ENCODE measurements at places on chromosomes 16 and 17.

GRCh38 chr17:41907633-41908539 is 10.9 kb downstream of the ACLY start:
- no peak for DNase-seq

DNA sequence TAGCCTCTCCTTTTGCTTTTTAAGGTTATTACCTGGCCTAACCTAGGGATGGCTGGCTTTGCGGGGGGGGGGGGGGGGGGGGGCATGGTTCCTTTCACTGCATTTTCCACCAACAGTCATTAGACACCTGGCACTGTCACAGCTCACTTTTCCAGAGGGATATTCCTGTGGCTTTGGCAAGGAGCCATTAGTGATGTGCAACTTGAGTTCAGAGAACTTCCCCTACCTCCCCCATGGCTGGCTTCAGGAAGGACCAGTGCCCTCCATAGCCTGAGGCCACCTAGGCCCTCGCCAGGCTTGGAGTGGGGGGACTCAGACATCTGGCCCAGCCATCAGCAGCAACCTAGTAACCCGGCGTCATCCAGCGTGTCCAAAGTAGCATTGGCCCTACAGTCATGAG is 234.6 kb downstream of the CPPED1 start:
- no peak for DNase-seq

DNA sequence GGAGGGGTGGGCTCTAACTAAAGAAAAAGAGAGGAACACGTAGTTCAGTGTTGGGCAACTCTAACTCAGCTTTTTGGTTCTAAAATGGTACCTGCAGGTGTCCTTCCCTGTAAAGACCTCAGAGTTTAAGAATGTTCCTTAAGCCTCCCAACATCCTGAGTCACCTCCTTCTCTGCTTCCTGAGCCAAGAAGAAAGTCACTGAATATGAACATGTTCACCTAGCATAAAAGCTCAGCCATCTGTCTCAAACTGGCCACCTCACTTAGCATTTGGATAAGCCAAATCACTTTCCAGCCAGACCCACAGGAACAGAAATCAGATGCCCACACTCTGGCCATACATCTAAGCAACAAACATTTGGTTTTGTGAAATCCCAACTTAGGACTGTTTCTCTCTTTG is 3.7 kb downstream of the TMEM98 start:
- DNase-seq: no peak

DNA sequence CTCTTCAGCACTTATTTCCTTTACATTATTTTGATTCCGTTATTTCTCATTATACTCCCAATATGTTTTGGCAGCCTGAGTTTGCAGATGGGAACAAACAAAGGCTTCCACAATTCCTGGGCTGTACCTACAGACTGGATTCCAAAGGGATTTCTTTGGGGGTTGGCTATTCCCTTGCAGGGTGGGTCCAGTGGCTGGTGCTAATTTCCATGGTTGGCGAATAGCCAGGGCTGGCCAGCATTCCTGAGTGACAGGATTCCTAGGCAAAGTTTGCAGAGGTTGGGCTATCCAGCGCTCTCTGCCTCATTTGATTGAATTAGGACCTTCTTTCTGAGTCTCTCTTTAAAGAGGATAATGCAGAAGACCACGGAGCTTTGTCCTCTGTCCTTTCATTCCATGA is 207.4 kb downstream of the MAF start:
- no peak for DNase-seq

DNA sequence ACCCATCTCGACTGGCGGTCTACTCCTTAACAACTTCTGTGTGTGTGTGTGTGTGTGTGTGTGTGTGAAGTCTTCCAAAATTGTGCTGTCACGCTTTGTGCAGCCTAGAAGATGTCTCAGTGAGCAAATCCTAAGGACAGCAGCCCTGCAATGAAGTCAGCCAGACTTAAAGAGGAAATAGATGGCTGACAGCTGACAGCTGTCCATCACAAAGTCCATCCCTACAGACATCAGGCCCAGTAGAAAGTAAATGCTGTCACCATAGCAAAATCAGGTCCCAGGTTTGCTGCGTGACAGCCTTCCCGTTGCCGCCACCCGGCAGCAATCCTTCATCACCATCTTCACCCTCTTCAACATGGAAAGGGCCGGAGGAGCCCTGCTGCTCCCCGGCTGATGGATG is 416.0 kb downstream of the SOX9 start:
- no peak for DNase-seq

DNA sequence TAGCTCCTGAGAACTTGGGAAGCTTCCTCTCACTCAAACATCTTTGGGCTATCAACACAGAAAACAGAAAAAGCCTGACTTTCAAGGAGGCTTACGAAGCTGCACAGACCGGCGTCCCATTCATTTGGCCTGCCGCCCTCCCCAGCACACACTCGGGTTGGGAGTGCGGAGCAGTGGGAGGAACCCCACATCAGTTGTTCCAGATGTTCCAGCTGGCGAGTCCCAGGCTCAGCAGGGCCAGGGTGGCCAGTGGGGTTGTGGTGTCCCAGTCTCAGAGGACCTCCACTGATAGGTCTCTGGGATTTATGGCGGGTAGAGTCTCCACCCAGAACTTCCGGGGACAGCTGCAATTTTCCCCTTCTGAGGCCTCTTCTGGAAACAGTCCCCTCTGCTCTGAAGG is 43.1 kb upstream of the DLX4 start:
- DNase-seq: no peak

DNA sequence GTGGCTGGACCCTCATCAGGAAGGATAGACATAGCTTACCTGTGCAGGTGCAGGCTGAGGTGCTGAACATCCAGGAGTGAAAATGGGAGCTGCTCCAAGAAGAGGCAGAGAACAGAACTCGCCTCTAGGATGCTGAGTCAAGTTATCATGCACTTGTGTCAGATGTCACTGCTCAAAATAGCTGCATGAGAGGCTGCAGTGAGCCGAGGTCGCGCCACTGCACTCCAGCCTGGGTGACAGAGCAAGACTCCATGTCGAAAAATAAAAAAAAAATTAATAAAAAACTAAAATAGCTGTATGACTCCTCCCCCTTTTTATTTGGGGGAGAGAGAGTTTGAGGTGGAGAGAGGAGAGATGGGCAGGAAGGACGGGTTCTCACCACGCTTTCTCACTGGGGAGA is 148.8 kb downstream of the FOXL1 start:
- DNase-seq: no peak

DNA sequence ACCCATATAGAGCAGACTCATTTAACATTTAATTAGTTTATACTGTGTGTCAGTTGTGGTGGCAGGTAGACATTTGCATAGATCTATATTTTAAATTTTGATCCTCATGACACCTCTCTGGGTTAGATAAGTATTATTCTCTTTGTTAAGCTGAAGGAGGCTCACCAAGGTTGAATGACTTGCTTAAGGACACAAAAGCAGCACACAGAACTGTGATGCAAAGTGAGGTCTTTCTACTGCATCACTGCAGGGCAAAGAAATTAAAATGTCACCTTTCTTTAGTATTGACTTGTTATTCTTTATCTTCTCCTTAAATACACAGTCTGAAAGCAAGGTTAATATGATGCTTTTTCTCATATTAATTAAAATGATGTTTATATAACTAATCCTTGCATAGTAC is 8.6 kb upstream of the TOX3 start:
- no peak for DNase-seq

DNA sequence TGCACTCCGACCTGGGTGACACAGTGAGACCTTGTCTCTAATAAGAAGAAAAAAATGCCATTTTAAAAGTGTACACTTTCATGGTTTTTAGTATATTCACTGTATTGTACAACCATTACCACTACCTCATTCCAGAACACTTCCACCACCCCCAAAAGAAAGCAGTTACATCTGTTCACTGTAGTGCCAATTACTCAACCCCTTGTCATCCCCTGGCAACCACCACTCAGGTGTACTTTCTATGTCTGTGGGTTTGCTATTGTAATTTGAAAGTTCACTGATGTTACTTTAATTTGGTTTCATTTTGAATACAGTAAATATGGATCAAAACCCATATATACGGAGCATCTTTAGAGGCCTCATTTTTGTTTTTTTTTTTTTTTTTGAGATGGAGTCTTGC is 6.1 kb downstream of the ZG16 start:
- DNase-seq: no peak

- no peak for DNase-seq
These were observed 224.4 kb upstream of the CACNG5 start for GRCh38 chr17:66610361-66611133.

GRCh38 chr17:52155301-52155700 is 3.2 kb downstream of the CA10 start:
- no peak for DNase-seq

DNA sequence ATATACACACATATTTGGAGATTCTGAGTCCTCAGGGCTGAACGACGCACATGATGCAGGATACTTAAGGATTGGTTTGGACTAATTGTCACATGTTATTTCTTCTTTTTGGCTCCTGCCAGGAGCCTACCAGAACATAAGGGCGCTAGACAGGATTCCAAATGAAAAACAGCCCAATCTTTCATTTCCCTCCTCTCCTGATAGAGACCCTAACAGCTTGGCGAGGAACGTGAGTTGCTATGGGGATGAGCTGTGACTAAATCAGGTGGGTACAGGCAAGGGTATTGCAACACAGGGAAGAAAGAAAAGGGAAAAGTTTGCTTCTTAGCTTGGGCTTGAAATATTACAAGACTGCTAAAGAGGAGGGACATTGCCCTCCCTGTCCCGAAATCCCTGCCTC is 109.9 kb downstream of the AIPL1 start:
- no peak for DNase-seq

GRCh38 chr16:1794221-1794871 is 841 bp upstream of the IGFALS start:
- no peak for DNase-seq

DNA sequence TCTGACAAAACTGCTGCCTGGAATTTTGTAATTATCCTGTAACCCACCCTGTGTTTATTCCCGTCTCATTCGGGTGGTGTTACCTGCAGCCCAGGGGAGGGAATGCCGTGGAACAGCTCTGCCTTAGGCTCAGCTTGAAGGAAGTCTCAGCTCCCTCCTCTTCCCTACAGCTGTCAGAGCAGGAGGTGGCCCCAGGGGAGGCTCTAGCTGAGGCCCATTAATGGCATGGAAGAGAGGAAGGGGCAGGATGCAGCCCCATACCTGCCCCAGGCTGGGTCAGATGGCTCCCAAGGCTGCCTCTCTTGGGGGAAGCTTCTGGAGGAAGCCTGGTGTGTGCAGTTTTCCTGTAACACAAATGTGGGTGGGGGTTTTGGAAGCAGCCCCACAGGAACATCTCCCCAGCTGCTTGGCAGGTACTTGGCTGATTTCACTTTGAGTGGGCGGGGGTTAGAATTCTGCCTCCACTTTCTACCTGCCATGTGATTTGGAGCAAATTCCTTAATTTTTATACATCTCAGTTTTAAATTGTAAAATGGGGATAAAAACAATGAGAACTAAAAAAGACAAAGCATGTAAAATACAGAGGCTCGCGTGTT is 103.9 kb downstream of the MGAT5B start:
- no peak for DNase-seq

DNA sequence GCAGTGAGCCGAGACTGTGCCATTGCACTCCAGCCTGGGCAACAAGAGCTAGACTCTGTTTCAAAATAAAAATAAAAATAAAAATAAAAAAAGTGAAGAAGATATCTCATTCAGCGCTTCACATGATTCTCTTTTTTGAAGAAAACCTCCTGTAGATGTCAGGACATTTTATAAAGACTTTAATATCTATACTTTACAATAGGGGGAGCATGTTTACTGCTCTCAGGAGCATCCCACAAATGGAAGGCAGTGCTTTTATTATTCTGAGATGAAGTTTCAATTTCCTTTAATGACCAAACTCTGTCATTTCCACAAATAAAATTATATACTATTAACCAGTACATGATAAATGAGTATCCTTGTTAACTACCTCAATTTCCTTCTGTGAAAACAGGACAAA is 118.7 kb upstream of the MYOCD start:
- DNase-seq: no peak

DNA sequence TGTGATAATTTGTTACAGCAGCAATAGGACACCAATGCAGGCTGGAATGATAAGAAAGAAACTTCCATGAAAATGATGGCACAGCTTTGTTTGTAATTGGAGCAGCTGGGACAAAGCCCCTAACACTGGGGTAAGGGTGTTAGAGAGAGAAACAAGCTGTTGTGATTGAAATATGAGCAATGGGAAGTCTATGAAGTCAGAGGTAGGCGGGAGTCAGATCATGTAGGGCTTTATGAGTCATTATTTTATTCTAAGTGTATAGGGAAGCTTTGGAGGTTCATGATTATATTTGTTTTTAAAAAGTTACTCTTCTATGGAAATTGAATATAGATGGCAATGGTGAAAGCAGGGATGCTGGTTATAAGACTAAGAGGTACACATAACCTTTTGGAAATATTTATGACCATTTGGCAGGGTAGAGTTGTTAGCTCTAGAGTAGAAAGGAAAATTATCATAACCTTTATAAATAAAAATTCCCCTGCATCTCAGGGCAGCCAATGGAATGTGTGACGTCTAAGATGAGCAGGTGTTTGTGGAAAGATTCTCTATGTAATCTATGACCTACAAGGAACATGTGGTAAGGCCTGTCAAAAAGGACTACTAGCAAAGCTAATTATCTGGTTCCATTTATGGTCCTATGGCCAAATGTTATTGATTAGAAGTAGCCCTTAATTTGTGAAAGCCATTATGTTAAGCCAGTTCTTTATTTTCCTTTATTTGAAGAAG is 85.6 kb downstream of the KCNJ2 start:
- no peak for DNase-seq

DNA sequence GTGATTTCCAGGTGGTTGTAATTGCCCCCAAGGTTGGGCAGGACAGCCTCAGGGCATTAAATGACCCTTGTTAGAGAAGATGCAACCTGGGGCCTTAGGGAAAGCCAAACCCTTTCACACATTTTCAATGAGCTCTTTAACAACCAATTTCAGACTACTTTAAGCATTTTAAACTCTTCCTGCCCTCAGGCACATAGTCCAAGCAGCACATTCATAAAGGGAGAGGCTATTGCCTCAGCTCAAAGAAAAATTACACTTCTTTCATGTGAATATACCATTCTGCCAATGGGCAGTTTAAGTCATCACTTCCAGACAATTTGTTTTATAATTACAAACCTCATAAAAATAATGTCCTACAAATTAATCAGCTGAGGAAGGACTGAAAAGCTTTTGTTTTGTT is 544.5 kb downstream of the NPIPA7 start:
- DNase-seq: no peak

DNA sequence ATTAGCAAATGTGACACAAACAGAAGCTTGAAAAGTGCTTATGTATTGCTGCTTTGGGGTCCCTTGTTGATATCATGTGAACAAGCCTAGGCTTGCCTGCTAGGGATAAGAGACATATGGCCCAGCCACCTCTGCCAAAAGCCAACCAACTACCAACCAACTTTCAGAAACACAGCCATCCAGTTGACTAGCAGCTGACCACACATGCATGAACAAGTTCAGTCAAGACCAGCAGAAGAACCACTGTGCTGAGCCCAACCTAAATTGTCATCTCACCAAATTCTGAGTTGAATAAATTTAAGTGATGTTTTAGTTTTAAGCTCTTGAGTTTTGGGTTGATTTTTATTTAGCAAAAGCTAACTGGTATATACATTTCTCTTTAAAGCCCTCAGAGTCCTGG is 3.5 kb downstream of the ERN2 start:
- DNase-seq: no peak

- DNase-seq: no peak
These were observed 31.9 kb downstream of the BAIAP2 start for GRCh38 chr17:81066771-81067315.
